ENCODE measurements at places on chromosomes 5 and 9.

- H3K4me3 ChIP-seq: no peak overlapping the region
- no peaks in the 10 kb centered on the region for H3K36me3 ChIP-seq
- no peak for DNase-seq
Measured at GRCh38 chr5:167814040-167814439, 477.4 kb upstream of the WWC1 start.

GRCh38 chr5:178125253-178125906 is 5.4 kb upstream of the RMND5B start:
- no peaks in the 10 kb centered on the region for H3K36me3 ChIP-seq
- H3K4me1 ChIP-seq: no peaks in the 10 kb centered on the region
- DNase-seq: no peak
- H3K27me3 ChIP-seq: no peaks in the 10 kb centered on the region
- H3K4me3 ChIP-seq: no peak overlapping the region

DNA sequence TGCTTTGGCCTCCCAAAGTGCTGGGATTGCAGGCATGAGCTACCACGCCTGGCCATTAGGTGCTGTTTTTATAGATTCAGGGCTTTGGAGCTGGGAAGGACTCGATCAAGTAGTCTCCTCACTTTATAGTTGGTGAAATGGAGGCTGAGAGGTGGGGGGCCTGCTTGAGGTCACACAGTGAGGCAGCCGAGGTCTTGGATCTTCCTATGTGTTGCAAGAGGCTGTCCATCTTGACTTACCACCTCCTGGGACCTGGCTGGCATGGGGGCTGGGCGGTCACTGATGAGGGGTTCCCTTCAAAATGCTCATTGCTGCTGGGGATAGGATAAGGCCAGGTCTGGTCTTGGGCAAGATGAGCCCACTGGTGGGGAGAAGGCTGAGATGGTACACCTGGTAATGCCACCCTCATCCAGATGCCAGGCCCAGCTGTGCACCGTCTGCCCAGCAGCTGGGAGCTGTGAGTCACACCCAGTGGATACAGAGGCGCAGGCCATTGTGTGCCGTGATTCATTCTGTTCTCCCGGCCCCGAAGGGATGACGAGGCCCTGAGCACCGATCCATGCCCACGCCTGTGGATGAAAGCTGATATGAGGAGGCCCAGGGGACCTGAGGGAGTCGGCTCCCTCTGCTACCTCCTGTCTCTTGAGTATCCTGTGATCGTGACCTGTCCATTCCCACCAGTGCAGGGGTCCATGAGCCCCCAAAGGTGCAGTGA is 10.5 kb upstream of the NDST1 start:
- no peaks in the 10 kb centered on the region for H3K27me3 ChIP-seq
- no peak overlapping the region for H3K4me3 ChIP-seq
- peak overlapping the region; percentile 77 for H3K27ac ChIP-seq
- DNase-seq: peak; percentile 95
- H3K4me1 ChIP-seq: peaks cover 72% of the 10 kb centered on the region

- no peaks in the 10 kb centered on the region for H3K27me3 ChIP-seq
- no peak overlapping the region for H3K27ac ChIP-seq
- DNase-seq: no peak
- no peak overlapping the region for H3K4me3 ChIP-seq
- peaks cover 3% of the 10 kb centered on the region for H3K4me1 ChIP-seq
Measured at GRCh38 chr5:126017096-126017495, 406.1 kb upstream of the GRAMD2B start.

GRCh38 chr5:65034813-65035209 is 266.1 kb downstream of the CWC27 start:
- DNase-seq: peak; percentile 64
- no peaks in the 10 kb centered on the region for H3K27me3 ChIP-seq
- H3K4me1 ChIP-seq: peaks cover 45% of the 10 kb centered on the region
- H3K27ac ChIP-seq: peak overlapping the region; percentile 95
- peak overlapping the region; percentile 61 for H3K4me3 ChIP-seq

DNA sequence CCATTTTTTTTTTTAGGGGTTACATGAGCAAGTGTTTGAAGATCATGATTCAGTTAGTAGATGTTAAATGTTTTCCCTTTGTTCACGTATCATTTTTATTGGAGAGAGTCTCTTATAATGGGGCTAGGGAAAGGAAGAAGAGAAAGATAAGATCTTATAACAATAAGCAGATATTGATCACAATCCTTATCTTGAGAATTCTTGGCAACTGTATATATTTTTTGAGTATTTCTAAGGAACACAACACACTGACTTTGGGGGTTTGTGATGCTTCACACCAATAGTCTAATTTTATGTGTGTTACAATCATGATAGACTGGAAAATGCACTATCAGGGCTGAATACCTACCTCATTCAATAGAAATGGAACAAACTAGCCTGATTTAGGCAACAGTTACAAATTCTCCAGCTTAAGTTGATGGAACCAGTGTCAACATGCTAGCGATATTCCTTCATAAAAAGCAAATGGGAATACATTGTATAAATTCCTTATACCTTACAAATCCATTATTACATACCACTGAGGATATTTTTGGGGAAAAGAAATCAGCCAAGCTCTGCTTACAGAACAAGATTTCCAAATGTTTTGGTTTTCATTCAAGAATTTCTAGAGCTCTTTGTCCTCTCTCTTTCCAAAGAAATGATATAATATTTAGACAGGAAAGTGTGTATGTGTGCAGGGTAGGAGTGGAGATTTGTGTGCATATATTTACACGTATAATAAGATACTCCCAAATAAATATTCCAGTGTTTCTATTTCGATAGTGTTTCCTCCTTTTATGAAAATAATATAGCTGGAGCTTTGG is 41.5 kb downstream of the SVEP1 start:
- H3K4me1 ChIP-seq: no peaks in the 10 kb centered on the region
- H3K27me3 ChIP-seq: no peaks in the 10 kb centered on the region
- H3K36me3 ChIP-seq: no peaks in the 10 kb centered on the region
- no peak overlapping the region for H3K4me3 ChIP-seq

- H3K27ac ChIP-seq: no peak overlapping the region
- H3K27me3 ChIP-seq: no peaks in the 10 kb centered on the region
- no peak overlapping the region for H3K4me3 ChIP-seq
- H3K4me1 ChIP-seq: no peaks in the 10 kb centered on the region
- no peaks in the 10 kb centered on the region for H3K36me3 ChIP-seq
Measured at GRCh38 chr5:104412649-104413240, 850.2 kb upstream of the NUDT12 start.

- H3K27ac ChIP-seq: no peak overlapping the region
- DNase-seq: no peak
- no peaks in the 10 kb centered on the region for H3K36me3 ChIP-seq
- H3K4me1 ChIP-seq: no peaks in the 10 kb centered on the region
Measured at GRCh38 chr5:140595538-140596300, 31.1 kb downstream of the SLC35A4 start.

DNA sequence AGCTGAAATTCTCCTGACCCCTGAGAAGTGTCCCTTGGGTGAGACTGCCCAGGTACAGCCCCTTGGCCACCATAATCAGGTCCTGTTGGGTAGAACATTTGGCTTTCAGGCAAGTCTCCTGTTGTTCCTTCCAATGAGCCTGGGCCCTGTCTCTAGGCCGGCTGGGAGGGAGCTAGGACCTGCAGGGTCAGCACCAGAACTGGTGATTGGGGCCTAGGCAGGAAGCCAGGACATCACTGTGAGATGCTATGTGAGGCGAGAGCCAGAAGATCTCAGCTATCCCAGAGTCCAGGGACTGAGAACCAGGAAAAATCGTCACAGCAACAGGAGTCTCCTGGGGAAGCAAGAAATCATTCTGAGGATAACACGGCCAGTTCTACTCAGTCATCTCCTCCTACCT is 51.5 kb downstream of the PCDH1 start:
- no peaks in the 10 kb centered on the region for H3K36me3 ChIP-seq
- H3K27me3 ChIP-seq: no peaks in the 10 kb centered on the region
- no peaks in the 10 kb centered on the region for H3K4me1 ChIP-seq
- H3K4me3 ChIP-seq: no peak overlapping the region

DNA sequence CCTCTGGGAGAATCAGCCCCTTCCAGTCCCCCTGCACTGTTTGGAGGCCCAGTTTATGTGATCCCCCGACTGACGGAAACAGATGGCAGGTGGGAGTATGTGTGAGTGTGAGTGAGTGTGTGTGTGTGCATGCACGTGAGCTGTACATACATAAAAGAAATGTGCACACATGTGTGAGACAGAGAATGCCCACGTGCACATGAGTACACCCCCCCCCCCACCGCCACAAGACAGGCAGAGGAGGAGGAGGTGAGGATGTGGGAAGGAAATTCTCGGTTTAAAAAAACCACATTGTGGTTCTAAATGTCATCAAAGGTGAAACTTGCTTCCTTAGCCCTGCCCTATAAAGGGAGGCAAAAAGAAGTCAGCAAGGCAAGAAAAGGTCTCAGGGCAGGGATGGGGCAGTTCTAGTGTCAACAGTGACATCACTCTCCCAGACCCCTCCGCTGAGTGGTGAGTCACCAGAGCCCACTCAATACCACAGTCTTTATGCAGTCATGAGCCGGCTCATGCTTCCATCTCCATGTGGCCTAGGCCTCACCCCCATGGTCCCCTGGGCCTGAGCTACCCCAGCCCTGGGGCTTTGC is 79.2 kb upstream of the HSPA9 start:
- H3K4me1 ChIP-seq: no peaks in the 10 kb centered on the region
- H3K36me3 ChIP-seq: no peaks in the 10 kb centered on the region
- H3K4me3 ChIP-seq: no peak overlapping the region
- H3K27me3 ChIP-seq: no peaks in the 10 kb centered on the region
- H3K27ac ChIP-seq: no peak overlapping the region

GRCh38 chr5:78758169-78758839 is 109.7 kb upstream of the LHFPL2 start:
- H3K36me3 ChIP-seq: no peaks in the 10 kb centered on the region
- H3K27me3 ChIP-seq: no peaks in the 10 kb centered on the region
- no peak overlapping the region for H3K27ac ChIP-seq
- H3K4me3 ChIP-seq: no peak overlapping the region
- DNase-seq: no peak

DNA sequence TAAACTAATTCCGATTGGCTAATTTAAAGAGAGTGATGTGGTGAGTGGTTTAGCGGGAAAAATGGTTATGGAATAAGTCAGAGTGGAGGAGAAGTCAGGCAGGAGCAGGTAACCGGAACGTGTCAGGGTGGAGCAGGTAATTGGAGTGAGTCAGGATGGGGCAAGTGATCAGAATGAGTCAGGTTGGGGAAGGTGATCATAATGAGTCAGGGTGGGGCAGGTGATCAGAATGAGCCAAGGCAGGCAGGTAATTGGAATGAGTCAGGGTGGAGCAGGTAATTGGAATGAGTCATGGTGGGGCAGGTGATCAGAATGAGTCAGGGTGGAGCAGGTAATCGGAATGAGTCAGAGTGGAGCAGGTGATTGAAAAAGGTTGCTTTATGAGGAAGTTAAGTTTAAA is 101.4 kb downstream of the TMEM167A start:
- H3K27ac ChIP-seq: no peak overlapping the region
- no peaks in the 10 kb centered on the region for H3K4me1 ChIP-seq
- H3K36me3 ChIP-seq: no peaks in the 10 kb centered on the region
- H3K27me3 ChIP-seq: no peaks in the 10 kb centered on the region
- DNase-seq: no peak
- no peak overlapping the region for H3K4me3 ChIP-seq

GRCh38 chr5:103910011-103910410 is 347.4 kb upstream of the NUDT12 start:
- H3K27ac ChIP-seq: no peak overlapping the region
- H3K4me1 ChIP-seq: no peaks in the 10 kb centered on the region
- H3K27me3 ChIP-seq: no peaks in the 10 kb centered on the region
- no peak for DNase-seq
- H3K4me3 ChIP-seq: no peak overlapping the region

DNA sequence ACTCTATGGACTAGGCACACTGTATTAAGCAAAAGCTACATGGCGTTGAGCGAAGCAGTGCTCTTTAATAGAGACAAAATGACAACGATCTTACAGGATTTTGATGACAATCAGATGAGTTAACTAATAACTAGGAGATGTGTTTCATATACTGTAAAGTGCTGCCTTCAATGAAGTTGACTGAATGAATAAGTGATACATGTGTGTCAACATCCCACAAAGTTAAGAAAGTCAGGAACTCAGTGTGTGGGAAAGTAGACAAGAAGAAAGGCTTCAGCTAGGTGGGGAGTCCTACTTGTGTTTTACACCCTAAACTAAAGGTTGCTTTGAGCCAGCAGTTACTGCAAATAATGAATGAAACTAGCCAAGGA is 79.6 kb downstream of the PAPPA start:
- no peak for DNase-seq
- no peaks in the 10 kb centered on the region for H3K36me3 ChIP-seq
- H3K27me3 ChIP-seq: no peaks in the 10 kb centered on the region
- H3K4me3 ChIP-seq: no peak overlapping the region
- no peaks in the 10 kb centered on the region for H3K4me1 ChIP-seq
- H3K27ac ChIP-seq: no peak overlapping the region

DNA sequence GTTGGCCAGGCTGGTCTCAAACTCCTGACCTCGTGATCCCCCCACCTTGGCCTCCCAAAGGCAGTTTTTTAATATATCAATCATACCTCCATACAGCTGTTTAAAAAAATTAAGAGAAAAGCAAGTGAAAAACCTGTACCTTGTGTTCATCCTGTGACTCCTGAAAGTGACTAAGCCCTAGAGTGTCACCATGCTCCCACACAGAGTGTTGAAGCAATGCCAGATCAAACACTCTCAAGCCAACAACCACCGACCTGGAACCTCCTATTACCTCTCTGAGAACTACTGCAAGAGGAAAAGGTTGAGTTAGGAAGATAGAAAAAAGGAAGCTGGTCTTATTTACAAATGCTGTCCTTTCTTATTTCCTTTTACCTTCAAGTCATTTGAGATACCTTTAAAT is 123.5 kb downstream of the RASEF start:
- no peaks in the 10 kb centered on the region for H3K36me3 ChIP-seq
- DNase-seq: no peak
- no peaks in the 10 kb centered on the region for H3K27me3 ChIP-seq
- no peaks in the 10 kb centered on the region for H3K4me1 ChIP-seq

- no peak for DNase-seq
- H3K4me3 ChIP-seq: no peak overlapping the region
- no peaks in the 10 kb centered on the region for H3K36me3 ChIP-seq
Measured at GRCh38 chr9:105884416-105884815, 190.1 kb downstream of the TMEM38B start.

- no peak for DNase-seq
- H3K36me3 ChIP-seq: no peaks in the 10 kb centered on the region
- no peak overlapping the region for H3K4me3 ChIP-seq
- H3K27ac ChIP-seq: no peak overlapping the region
Measured at GRCh38 chr5:83877911-83878706, 157.5 kb upstream of the HAPLN1 start.

- H3K27me3 ChIP-seq: no peaks in the 10 kb centered on the region
- no peaks in the 10 kb centered on the region for H3K36me3 ChIP-seq
- DNase-seq: no peak
- H3K4me3 ChIP-seq: no peak overlapping the region
Measured at GRCh38 chr5:164600274-164600673, 1094.9 kb downstream of the MAT2B start.

GRCh38 chr9:27856054-27856453 is 282.8 kb upstream of the C9orf72 start:
- H3K27me3 ChIP-seq: no peaks in the 10 kb centered on the region
- DNase-seq: no peak
- no peaks in the 10 kb centered on the region for H3K4me1 ChIP-seq
- H3K36me3 ChIP-seq: no peaks in the 10 kb centered on the region

Measured in ascending aorta (tissue), 2 donors.